ENCODE measurements at places on chromosomes 2 and 18.
A peak's percentile ranks its signal among the peaks of the same experiment; 100 is the strongest.

GRCh38 chr2:231597627-231598026 is 5.0 kb downstream of the TEX44 start:
- DNase-seq = no peak

- DNase-seq = peak; percentile 6
These were observed 2.9 kb downstream of the RHBDD1 start for GRCh38 chr2:226838722-226839121.

GRCh38 chr2:69975853-69976462 is 14.5 kb upstream of the ASPRV1 start:
- DNase-seq = no peak

DNA sequence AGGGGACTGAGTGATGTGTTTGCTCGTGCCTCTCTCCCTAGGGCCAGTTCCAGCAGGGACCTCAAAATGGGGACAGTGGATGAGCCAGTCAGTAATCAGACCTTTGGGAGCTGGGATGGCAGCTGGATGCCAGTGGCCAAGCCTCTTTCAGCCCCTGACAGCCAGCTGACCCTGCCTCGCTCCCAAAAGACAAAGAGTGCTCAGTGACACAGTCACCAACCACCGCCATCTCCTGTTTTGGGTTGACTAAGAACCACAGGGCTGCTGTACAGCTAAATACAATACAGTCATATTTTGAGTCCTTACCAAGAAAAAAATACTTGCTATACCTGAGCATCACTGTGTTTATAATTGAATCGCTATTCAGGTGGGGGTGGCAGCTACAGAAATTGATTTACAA is 75.7 kb downstream of the POU3F3 start:
- DNase-seq = no peak

GRCh38 chr18:72419914-72420313 is 124.2 kb downstream of the CBLN2 start:
- no peak for DNase-seq

GRCh38 chr2:66872081-66872985 is 437.4 kb downstream of the MEIS1 start:
- no peak for DNase-seq

DNA sequence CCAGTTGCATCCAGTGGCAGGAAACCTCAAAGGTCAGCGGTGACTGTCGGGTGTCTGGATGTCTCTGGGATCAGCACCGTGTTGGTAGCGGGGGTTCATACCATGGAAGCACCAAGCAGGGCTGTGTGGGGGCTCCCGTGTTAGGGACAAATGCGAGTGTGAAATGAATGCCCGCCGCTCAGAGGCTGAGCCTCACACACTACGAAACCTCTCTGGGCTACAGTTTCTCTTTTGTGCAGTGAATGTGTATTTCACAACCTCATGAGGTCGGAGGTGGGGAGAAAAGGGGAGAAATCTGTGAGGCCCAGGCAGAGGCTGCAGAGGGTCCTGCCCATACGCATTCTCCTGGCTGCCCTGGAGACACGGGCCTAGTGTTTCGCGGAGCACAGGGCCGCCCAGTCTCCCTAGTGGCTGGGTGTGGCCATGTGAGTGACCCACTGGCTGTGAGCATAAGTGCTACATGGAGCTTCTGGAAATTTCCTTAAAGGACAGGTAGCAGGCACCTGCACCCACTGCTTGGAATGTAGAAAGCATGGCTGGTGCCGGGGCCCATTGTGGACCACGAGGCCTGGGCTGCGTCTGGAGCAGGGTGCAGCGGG is 138.0 kb upstream of the GLI2 start:
- DNase-seq = no peak
